ENCODE measurements at places on chromosomes 1 and 21. TPM values are rescaled to one million over a fixed set of nuclear protein-coding genes. Genes with fewer than 3 reads are reported as not detected.
A peak's percentile ranks its signal among the peaks of the same experiment; 100 is the strongest.

- no peak for DNase-seq
These were observed 111.0 kb downstream of the NTNG1 start for GRCh38 chr1:107251839-107252238.

DNA sequence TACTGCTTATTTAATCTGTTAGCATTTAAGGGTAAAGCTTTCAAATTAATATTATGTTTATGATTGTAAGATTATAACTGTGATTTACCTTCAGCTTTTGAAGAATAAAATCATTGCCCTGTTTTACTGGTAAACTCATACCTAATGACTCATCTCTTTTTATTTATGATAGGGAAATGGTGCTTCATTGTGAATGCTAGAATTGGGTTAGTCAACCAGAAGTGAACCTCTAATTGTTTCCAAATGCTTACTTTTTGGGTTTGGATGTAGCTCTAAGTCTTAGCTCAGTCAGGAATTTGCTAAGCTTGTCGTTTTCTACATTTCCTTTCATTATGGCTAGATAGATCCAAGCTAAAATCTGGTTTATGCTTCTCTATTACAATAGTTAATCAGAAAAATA is 59.4 kb downstream of the SLC30A7 start:
- DNase-seq = peak; percentile 77

Gene MATN1
- total RNA-seq = 0.17 TPM

- no peak for DNase-seq
These were observed 102.6 kb downstream of the NTNG1 start for GRCh38 chr1:107243461-107243860.

DNA sequence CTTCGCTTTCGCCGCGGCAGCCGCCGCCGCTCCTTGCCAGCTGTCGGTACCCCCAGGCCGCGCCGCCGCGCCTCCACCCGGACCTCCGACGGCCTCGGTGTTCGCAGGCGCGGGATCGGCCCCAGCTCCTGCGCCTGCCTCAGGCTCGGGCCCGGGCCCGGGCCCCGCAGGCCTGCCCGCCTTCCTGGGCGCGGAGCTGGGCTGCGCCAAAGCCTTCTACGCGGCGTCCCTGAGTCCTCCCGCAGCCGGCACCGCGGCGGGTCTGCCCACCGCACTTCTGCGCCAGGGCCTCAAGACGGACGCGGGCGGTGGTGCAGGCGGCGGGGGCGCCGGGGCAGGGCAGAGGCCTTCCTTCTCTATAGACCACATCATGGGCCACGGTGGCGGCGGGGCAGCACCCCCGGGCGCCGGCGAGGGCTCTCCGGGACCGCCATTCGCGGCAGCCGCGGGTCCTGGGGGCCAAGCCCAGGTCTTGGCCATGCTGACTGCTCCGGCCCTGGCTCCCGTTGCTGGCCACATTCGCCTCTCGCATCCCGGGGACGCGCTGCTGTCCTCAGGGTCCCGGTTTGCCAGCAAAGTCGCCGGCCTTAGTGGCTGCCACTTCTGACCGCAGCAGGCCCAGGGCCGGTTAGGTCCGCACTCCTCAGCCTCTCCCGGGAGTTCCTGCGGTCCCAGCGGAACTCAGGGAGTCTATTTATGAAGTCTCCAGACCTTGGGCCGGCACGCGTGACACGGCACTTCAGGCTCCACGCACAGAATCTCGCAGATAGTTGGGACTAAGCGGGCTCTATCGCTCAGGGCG is 1.4 kb downstream of the FOXD2 start:
- no peak for DNase-seq

- no peak for DNase-seq
These were observed 4.9 kb upstream of the MIIP start for GRCh38 chr1:12014141-12014991.

Gene DIO1
- not detected for total RNA-seq

DNA sequence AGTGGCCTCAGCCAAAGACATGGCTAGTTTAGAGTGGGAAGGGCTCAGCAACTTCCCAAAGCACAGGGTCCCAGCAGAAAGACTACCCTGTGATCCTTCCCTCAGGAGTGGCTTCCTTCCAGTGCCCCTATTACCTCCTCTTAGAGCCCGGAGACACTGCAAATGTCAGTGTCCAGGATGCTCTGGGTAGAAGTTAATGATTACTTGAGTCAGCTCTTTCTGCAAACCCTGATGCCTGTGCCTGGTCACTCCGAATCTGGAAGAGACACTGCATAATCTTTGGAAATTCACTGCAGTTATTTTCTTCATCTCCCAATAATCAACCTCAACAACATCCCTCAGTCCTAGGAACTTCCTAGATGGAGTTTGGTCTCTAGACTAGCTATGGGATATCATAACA is 27.2 kb upstream of the MGST3 start:
- no peak for DNase-seq

DNA sequence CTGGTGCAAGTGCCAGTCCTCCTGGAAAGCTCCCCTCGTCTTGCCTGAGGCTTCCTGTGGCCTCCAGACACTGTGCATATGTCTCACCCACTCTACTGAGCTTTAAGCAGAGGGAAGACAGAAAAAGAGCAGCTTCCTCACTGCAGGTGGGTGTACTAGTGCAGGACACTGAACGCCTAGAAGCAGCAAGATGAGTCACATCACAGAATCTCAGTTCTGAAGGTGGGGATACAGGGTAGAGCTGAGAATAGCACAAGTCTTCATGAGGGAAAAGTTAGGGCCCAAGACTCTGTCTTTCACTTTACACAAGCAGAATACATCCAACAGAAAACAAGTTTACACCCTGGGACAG is 37.4 kb downstream of the PCAT6 start:
- DNase-seq = no peak

DNA sequence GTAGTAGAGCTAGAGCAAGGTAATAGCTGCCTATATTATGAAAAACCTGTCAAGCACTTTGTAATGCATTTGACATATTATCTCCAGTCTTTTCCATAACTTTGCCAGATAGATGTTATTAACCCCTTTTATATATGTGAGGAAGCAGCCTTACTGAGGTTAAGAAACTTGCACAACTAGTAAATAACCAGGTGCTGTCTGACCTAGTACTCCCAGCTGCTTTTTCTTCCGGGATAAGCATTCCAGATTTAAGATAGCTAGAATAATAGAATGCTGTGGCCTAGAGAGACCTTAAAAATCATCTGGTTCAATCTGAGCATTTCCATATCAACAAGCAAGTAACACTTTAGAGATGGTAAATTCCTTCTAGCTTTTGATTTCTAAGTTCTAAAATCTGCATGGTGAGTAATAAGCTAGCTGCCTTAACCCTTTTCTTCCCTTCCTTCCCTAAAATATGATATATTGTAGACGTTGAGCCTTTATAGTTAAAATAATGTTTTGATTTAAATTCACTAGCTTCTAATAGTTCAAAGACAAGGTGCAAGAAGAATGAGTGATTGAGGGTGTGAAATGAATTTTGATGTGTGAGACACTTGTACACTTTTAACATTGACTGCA is 1.8 kb downstream of the SH3GLB1 start:
- peak; percentile 28 for DNase-seq

- DNase-seq = peak; percentile 89
These were observed 9.4 kb downstream of the MORN1 start for GRCh38 chr1:2381741-2382620.

- no peak for DNase-seq
These were observed 23.9 kb upstream of the MEF2D start for GRCh38 chr1:156524481-156524869.

DNA sequence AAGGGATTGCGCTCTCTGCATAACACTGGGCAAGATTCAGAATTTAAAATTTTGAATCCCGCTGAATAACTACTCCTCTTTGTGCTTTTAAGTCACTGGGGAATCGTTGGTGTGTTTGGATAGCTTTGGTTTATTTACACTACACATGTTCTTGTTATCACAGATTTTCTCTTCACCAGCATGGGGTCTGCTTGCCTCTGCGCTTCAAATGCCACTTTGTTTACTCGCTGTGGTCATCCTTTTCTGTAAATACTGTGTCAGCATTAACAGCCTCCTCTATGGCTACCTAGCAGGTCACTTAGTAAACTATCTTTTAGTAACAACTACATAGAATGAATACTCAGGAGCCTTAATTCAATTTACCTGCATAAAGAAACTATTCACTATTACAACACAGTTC is 14.4 kb upstream of the KCNH1 start:
- no peak for DNase-seq

GRCh38 chr1:94471271-94471670 is 53.1 kb downstream of the ABCD3 start:
- DNase-seq = no peak

DNA sequence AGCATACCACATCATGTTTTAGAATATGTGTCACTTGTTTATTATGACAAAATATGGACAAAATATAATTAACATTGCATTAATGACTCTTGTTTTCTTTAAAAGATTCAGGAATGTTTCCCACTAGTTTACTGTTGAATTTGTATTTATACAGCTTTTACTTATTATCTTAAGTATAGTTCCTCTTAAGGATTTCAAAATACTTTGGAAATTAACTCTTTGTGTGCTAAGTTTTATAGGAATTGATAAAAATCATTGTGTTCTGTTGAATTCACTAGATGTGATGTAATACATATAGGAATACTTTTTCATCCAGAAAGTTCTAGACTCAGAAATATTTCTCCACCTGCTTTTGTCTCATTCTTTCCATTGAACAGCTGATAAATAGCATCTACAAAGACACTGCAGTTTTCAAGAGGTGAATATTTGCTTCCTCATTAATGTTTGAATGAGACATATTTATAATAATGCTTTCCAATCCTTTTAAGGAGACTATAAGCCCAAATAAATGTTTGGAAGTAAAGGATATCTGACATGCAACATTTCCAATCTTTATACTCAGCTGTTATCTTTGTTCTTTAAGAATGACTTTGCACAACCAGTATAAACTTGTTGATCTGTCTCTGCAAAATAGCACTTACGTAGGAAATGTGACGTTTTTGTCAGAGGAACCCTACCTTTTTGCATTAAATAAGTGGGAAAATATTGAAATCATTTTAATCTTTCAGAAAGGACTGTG is 38.4 kb upstream of the SAMSN1 start:
- DNase-seq = no peak

DNA sequence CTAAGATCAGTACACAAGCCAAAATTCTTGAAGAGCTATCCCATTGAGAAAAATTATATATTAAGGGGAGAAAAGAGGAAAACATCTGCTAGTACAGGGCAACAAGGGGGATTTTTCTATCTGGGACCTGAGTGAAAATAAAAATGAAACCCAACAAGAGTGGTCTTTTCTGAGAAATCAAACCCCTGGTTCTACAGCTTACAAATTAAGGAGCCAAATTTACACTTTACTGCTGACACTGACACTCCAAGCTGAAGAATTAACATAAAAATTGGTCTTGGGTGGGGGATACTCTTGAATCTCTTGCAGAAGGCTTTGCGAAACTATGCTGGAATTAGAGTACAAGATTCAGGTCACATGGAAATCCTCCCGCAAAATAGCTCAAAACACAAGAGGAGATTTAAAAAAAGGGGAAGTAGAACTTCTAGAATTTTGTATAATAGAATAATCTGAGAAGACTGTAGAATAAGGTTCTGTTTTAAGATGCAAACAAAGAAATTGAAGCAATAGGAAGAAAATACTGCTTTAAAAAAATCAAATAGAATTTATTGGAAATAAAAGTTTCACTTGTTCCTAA is 32.1 kb upstream of the HSPA13 start:
- DNase-seq = no peak

Gene SLC30A1
- total RNA-seq = 65.2 TPM

DNA sequence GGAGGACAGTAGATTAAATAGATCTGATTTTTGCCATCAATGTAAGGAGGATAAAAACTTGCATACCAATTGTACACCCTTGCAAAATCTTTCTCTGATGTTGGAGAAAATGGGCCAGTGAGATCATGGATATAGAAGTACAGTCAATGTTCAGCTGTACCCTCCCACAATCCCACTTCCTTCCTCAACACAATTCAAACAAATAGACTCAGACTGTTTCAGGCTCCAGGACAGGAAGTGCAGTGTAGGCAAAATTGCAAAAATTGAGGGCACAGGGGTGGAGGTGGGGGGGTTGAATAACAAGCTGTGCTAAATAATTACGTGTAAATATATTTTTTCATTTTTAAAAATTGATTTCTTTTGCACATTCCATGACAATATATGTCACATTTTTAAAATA is 3.9 kb upstream of the IFI44 start:
- DNase-seq = peak; percentile 60

GRCh38 chr1:239107676-239108075 is 278.7 kb upstream of the CHRM3 start:
- no peak for DNase-seq
